Fibroblast of lung (primary cell): ENCODE measurements at places on chromosomes 2 and 18. TPM values are rescaled to one million over a fixed set of nuclear protein-coding genes. Genes with fewer than 3 reads are reported as not detected.

GRCh38 chr18:68714366-68714711 lies 569 bp downstream of the TMX3 start:
- H3K4me1 ChIP-seq: peaks cover 2% of the 10 kb centered on the region
- H3K4me3 ChIP-seq: peak overlapping the region; percentile 86
- peak; percentile 15 for DNase-seq

GRCh38 chr2:56537756-56538155 lies 354.0 kb downstream of the CCDC85A start:
- H3K36me3 ChIP-seq: no peaks in the 10 kb centered on the region
- no peak overlapping the region for H3K27ac ChIP-seq
- no peaks in the 10 kb centered on the region for H3K27me3 ChIP-seq

- no peak overlapping the region for H3K27ac ChIP-seq
- no peak overlapping the region for H3K4me3 ChIP-seq
- no peaks in the 10 kb centered on the region for H3K4me1 ChIP-seq
- no peak for DNase-seq
- peaks cover 25% of the 10 kb centered on the region for H3K36me3 ChIP-seq
These were observed 39.6 kb downstream of the KCTD18 start for GRCh38 chr2:200470230-200470629.

GRCh38 chr2:46601328-46601963 lies 122.1 kb downstream of the TMEM247 start:
- DNase-seq: no peak
- no peaks in the 10 kb centered on the region for H3K27me3 ChIP-seq
- no peak overlapping the region for H3K27ac ChIP-seq
- no peaks in the 10 kb centered on the region for H3K4me1 ChIP-seq

GRCh38 chr18:56641714-56642337 lies 3.4 kb upstream of the TXNL1 start:
- H3K27ac ChIP-seq: no peak overlapping the region
- DNase-seq: peak; percentile 79
- no peaks in the 10 kb centered on the region for H3K27me3 ChIP-seq
- H3K36me3 ChIP-seq: no peaks in the 10 kb centered on the region
- H3K4me1 ChIP-seq: peaks cover 3% of the 10 kb centered on the region

- H3K27ac ChIP-seq: no peak overlapping the region
- H3K27me3 ChIP-seq: no peaks in the 10 kb centered on the region
- peaks cover 27% of the 10 kb centered on the region for H3K36me3 ChIP-seq
- DNase-seq: no peak
- no peak overlapping the region for H3K4me3 ChIP-seq
These were observed 1.4 kb upstream of the ANKRD39 start for GRCh38 chr2:96859099-96859649.

DNA sequence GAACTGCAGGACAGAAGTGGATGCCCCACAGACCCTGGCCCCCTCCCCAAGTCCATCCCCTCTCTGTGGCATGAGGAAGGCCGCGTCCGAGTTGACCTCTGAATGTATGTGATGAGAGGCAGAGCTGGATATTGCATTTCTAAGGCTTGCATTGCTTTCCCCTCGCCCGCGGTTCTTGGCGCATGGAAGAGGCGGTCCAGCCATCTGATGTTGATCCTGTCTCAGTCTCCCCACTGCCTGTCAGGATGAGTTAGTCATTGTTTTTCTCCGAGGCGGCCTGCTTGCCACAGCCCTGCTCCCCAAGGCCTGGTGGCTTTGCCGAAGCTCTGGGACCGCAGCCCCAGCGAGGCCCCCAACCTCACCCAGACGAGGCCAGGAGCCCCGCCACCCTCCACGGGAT lies 88.6 kb downstream of the SMAD7 start:
- peaks cover 16% of the 10 kb centered on the region for H3K4me1 ChIP-seq
- no peak for DNase-seq
- peaks cover 4% of the 10 kb centered on the region for H3K36me3 ChIP-seq
- no peaks in the 10 kb centered on the region for H3K27me3 ChIP-seq
- no peak overlapping the region for H3K27ac ChIP-seq

Gene SULT1C4
- 0.26 and 0.50 TPM in 2 replicates for total RNA-seq

Gene ZNF892
- total RNA-seq: 6.2 and 7.3 TPM in 2 replicates

Gene LONRF2
- under 0.01 TPM in 2 replicates for total RNA-seq

Gene ACOXL
- not detected in 2 replicates for total RNA-seq

Gene SCN1A
- total RNA-seq: under 0.01 and 0.50 TPM in 2 replicates
